ENCODE measurements at places on chromosomes 2 and 18.

- peaks cover 30% of the 10 kb centered on the region for H3K36me3 ChIP-seq
- DNase-seq: peak; percentile 20
- H3K4me1 ChIP-seq: peaks cover 3% of the 10 kb centered on the region
- no peak overlapping the region for H3K4me3 ChIP-seq
- H3K27ac ChIP-seq: no peak overlapping the region
- no peaks in the 10 kb centered on the region for H3K27me3 ChIP-seq
Observed at GRCh38 chr2:128270672-128271596, 47.7 kb downstream of the HS6ST1 start.

- no peak overlapping the region for H3K4me3 ChIP-seq
- no peak for DNase-seq
- no peaks in the 10 kb centered on the region for H3K4me1 ChIP-seq
- no peaks in the 10 kb centered on the region for H3K27me3 ChIP-seq
Observed at GRCh38 chr2:220228310-220229006, 601.0 kb downstream of the SLC4A3 start.

- DNase-seq: no peak
- H3K4me3 ChIP-seq: no peak overlapping the region
- H3K27ac ChIP-seq: no peak overlapping the region
- H3K4me1 ChIP-seq: no peaks in the 10 kb centered on the region
Observed at GRCh38 chr18:55458456-55459203, 129.4 kb downstream of the TCF4 start.

DNA sequence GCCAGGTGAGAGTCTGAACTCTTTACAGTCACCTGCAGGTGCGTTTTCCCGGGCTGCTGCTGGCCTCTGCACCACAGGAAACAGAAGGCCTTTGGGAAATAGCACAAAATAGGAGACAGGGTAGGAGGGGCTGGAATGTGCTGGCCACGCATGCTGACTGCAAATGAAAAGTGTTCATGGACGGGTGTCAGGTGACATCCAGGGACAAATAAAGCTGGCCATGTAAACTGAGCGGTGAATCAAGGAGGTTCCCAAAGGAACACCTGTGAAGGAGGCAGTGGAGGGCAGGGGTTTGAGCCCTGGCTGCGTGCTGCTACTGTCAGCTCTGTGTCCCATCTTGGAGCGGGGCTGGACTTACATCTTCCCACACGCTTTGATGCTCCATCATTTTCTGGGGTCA, 42.4 kb upstream of the GBX2 start:
- H3K4me1 ChIP-seq: no peaks in the 10 kb centered on the region
- no peak for DNase-seq
- no peak overlapping the region for H3K4me3 ChIP-seq
- peaks cover 43% of the 10 kb centered on the region for H3K27me3 ChIP-seq
- H3K27ac ChIP-seq: no peak overlapping the region
- no peaks in the 10 kb centered on the region for H3K36me3 ChIP-seq

GRCh38 chr2:16623031-16623430, 42.6 kb downstream of the CYRIA start:
- H3K36me3 ChIP-seq: no peaks in the 10 kb centered on the region
- DNase-seq: no peak
- no peaks in the 10 kb centered on the region for H3K27me3 ChIP-seq
- H3K4me3 ChIP-seq: no peak overlapping the region
- peaks cover 40% of the 10 kb centered on the region for H3K4me1 ChIP-seq

DNA sequence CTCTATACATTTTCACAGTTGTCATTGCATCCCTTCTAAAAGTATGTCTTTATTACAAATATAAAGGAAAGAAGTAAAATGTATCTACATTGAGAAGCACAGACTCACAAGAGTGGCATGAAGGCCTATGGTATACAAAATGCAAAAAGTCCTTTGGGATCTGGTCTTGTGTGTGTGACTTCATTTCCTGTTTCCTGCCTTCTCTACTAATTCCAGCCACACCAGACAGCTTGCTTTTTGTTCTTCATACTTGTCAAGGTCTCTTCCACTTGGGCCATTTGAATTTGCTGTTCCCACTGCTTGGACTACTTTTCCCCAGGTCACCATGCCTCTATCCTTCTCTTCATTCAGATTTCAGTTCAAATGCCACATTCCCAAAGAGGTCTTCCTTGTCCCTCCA, 6.7 kb upstream of the PNO1 start:
- DNase-seq: no peak
- peaks cover 21% of the 10 kb centered on the region for H3K36me3 ChIP-seq
- no peak overlapping the region for H3K4me3 ChIP-seq
- no peaks in the 10 kb centered on the region for H3K27me3 ChIP-seq
- peaks cover 41% of the 10 kb centered on the region for H3K4me1 ChIP-seq
- H3K27ac ChIP-seq: peak overlapping the region; percentile 65

- no peak overlapping the region for H3K4me3 ChIP-seq
- no peak overlapping the region for H3K27ac ChIP-seq
- H3K36me3 ChIP-seq: no peaks in the 10 kb centered on the region
Observed at GRCh38 chr2:83251321-83251872, 1207.7 kb downstream of the SUCLG1 start.

GRCh38 chr2:45169339-45170190, 160.3 kb upstream of the SIX2 start:
- no peaks in the 10 kb centered on the region for H3K36me3 ChIP-seq
- peak; percentile 34 for DNase-seq
- H3K4me1 ChIP-seq: peaks cover 13% of the 10 kb centered on the region

GRCh38 chr2:238220892-238221521, 17.5 kb upstream of the ILKAP start:
- H3K36me3 ChIP-seq: peaks cover 8% of the 10 kb centered on the region
- peaks cover 11% of the 10 kb centered on the region for H3K27me3 ChIP-seq
- no peaks in the 10 kb centered on the region for H3K4me1 ChIP-seq
- no peak for DNase-seq
- H3K4me3 ChIP-seq: peak overlapping the region; percentile 39

GRCh38 chr18:56413862-56414261, 224.5 kb downstream of the TXNL1 start:
- H3K27ac ChIP-seq: no peak overlapping the region
- H3K4me1 ChIP-seq: no peaks in the 10 kb centered on the region
- no peaks in the 10 kb centered on the region for H3K27me3 ChIP-seq
- no peak overlapping the region for H3K4me3 ChIP-seq
- DNase-seq: no peak
- no peaks in the 10 kb centered on the region for H3K36me3 ChIP-seq

GRCh38 chr2:8684878-8685696, 3.2 kb downstream of the ID2 start:
- H3K4me3 ChIP-seq: peak overlapping the region; percentile 92
- H3K27ac ChIP-seq: peak overlapping the region; percentile 95
- peaks cover 29% of the 10 kb centered on the region for H3K36me3 ChIP-seq
- H3K27me3 ChIP-seq: peaks cover 7% of the 10 kb centered on the region
- DNase-seq: peak; percentile 80
- H3K4me1 ChIP-seq: peaks cover 23% of the 10 kb centered on the region

DNA sequence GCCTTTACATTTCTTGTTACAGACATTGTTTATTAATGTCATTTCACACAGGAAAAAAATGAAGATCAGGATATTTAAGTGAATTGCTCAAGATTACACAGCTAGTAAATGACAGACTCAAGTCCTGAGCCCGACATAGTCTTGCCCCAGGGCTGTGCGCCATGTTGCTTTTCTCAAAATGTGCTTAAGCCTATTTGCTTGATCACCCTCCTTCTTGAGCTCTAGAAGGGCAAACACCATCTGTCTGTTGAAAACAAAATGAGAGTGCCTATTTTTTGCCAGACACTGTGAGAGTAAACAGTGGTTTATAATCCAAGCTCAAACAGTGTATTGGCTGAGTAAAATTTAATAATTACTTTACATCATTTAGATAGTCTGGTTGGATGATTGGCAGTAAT, 34.8 kb upstream of the HNMT start:
- H3K4me3 ChIP-seq: no peak overlapping the region
- no peak overlapping the region for H3K27ac ChIP-seq
- DNase-seq: no peak
- no peaks in the 10 kb centered on the region for H3K36me3 ChIP-seq
- H3K27me3 ChIP-seq: no peaks in the 10 kb centered on the region

DNA sequence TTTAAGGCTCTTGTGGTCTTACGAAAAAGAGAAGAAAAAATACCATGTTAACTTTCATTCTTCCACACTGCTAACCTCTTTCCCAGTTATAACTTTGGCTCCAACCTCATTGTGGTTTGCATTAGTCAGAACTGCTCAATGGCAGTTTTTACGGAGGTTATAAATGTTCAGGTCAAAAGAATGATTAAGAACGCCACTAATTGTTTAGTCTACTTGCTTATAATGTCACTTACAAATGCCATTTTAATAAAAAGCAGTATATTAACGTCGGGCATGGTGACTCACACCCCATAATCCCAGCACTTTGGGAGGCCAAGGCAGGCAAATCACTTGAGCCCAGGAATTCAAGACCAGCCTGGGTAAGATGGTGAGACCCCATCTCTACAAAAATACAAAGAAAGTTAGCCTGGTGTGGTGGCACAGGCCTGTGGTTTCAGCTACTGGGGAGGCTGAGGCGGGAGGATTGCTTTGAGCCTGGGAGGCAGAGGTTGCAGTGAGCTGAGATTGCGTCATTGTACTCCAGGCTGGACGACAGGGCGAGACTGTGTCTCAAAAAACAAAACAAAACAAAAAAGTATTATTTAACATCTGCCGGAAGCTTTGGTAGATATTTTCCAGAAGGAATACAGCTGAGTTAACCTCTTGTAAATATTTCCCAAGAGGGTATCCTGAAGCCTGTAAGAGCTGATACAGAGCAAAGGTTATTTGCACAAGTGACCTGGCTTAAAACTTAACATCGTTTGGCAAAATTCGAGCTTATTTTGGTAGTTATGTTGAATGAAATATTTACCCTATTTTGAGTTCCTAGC, 5.1 kb downstream of the AGPS start:
- no peaks in the 10 kb centered on the region for H3K27me3 ChIP-seq
- no peak overlapping the region for H3K4me3 ChIP-seq
- peaks cover 79% of the 10 kb centered on the region for H3K4me1 ChIP-seq
- no peak overlapping the region for H3K27ac ChIP-seq

GRCh38 chr2:36964496-36965058, 1.8 kb downstream of the STRN start:
- no peak for DNase-seq
- H3K4me3 ChIP-seq: peak overlapping the region; percentile 94
- H3K27me3 ChIP-seq: no peaks in the 10 kb centered on the region
- peak overlapping the region; percentile 93 for H3K27ac ChIP-seq

GRCh38 chr2:103814016-103814415, 1039.9 kb upstream of the POU3F3 start:
- H3K4me1 ChIP-seq: no peaks in the 10 kb centered on the region
- no peaks in the 10 kb centered on the region for H3K27me3 ChIP-seq
- no peak overlapping the region for H3K4me3 ChIP-seq
- DNase-seq: no peak
- H3K27ac ChIP-seq: no peak overlapping the region
- no peaks in the 10 kb centered on the region for H3K36me3 ChIP-seq

- H3K4me1 ChIP-seq: peaks cover 45% of the 10 kb centered on the region
- peak overlapping the region; percentile 54 for H3K4me3 ChIP-seq
- H3K36me3 ChIP-seq: no peaks in the 10 kb centered on the region
- no peak for DNase-seq
Observed at GRCh38 chr2:118845522-118846441, 1.7 kb downstream of the EN1 start.

GRCh38 chr18:3234457-3234856, 13.1 kb upstream of the MYL12A start:
- H3K4me1 ChIP-seq: peaks cover 8% of the 10 kb centered on the region
- no peak overlapping the region for H3K4me3 ChIP-seq
- no peaks in the 10 kb centered on the region for H3K27me3 ChIP-seq
- DNase-seq: no peak

- H3K36me3 ChIP-seq: no peaks in the 10 kb centered on the region
- no peaks in the 10 kb centered on the region for H3K4me1 ChIP-seq
- peaks cover 28% of the 10 kb centered on the region for H3K27me3 ChIP-seq
- no peak overlapping the region for H3K4me3 ChIP-seq
- no peak for DNase-seq
- no peak overlapping the region for H3K27ac ChIP-seq
Observed at GRCh38 chr18:22790545-22791309, 142.4 kb upstream of the RBBP8 start.

DNA sequence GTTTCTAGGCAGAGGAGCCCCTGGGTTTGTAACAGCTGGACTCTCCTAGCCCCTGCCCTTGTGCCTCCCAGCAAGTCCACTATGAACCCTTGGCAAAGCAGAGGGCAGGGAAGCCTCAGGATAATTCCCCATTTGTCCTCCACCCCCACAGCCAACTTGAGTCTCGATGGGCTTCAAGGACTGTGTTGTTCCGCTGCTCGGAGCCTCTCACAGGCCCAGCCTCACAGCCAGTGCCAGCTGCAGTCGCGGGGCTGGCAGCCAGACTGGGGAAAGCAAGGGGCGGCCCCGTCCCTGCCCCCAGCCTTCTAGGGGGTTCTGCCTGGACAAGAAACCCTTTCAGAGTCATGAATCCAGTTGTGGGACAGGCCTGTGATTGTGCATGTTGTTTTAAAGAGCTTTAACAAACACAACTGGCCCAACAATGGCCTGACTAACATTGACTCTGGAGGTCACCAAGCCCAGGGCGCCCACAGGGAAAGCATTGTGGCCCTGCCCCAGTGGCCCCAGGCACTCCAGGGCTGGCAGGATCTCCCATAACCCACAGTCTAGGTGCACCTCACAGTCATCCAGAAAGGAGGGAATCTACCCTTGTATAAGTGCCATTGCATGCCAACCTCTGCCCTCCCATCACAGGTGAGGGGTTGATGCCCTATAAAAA, 71.8 kb upstream of the DAPL1 start:
- H3K27ac ChIP-seq: no peak overlapping the region
- H3K4me3 ChIP-seq: no peak overlapping the region
- peaks cover 2% of the 10 kb centered on the region for H3K27me3 ChIP-seq
- no peaks in the 10 kb centered on the region for H3K36me3 ChIP-seq

DNA sequence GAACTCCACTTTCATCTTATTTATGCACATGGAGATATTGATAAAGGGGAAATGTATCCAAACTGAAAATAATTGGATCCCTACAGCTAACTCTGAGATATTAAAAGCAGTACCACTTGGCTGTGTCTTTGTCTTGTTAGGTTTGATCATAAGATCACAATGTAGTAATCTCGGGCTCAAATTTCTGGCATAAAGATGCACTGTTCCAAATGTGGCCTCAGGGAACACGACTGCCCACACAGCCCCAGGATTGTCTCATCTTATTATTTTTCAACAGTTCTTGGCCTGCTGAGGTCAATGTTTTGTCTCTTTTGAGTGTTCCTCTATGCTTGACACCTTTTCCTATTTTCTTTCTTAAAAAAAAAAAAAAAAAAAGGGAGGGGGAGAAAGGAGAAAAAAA, 114.1 kb downstream of the GBX2 start:
- no peaks in the 10 kb centered on the region for H3K36me3 ChIP-seq
- peaks cover 65% of the 10 kb centered on the region for H3K27me3 ChIP-seq
- DNase-seq: no peak
- H3K4me1 ChIP-seq: peaks cover 10% of the 10 kb centered on the region
- no peak overlapping the region for H3K4me3 ChIP-seq

DNA sequence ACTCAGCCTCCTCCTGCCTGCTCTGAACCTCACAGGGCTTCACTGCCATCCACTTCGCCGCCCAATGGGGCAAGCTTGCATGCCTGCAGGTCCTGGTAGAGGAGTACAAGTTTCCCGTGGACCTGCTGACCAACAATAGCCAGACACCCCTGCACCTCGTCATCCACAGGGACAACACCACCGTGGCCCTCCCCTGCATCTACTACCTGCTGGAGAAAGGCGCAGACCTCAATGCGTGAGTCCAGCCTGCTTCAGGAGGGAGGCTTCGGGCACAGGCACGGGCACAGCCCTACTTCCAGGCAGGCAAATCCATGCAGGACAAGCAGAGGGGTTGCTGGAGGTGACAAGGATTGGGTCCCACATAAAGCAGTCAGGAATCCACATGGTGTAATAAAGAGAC, 1.2 kb downstream of the ANKRD53 start:
- H3K27me3 ChIP-seq: peaks cover 2% of the 10 kb centered on the region
- H3K27ac ChIP-seq: no peak overlapping the region
- peak; percentile 27 for DNase-seq

- no peaks in the 10 kb centered on the region for H3K27me3 ChIP-seq
- no peak overlapping the region for H3K4me3 ChIP-seq
- no peak overlapping the region for H3K27ac ChIP-seq
- peaks cover 8% of the 10 kb centered on the region for H3K4me1 ChIP-seq
- no peaks in the 10 kb centered on the region for H3K36me3 ChIP-seq
Observed at GRCh38 chr2:1091895-1092585, 141.4 kb downstream of the SNTG2 start.
